ENCODE measurements at places on chromosomes 7 and 10.

DNA sequence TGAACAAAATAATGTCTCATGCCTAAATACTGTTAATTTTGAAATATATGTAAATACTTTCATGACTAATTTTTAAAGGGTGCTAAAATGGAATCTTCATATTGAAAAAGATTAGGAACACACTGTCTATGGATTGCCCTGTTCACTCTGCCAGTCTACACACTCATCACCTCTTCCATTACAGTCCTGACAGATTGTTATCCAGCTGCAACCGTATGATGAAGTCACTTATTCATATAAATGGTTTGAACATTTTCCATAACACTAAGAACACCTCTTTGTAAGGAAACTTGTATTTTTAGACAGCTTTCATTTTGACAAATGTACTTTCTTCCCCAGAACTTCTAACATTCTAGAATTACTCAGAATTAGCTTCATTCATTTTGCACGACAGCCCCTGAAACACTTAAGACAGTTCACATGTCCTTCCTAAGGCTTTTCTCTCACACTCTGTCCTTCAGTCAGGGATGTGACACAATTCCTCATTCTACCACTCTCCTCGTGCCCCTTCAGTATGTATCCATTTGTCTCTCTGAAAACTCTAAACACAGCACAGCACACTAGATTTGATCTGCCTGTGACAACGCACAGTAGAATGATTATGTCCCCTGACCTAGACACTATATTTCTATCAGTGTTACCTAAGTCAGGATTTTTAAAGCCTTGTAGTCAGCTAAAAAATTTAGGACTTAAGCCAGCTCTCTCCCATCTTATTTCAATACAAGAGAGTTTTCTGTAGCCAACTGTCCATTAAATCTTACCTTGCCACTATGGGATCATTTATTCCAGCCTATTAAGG lies 71.9 kb downstream of the ORC5 start:
- ATAC-seq = peak; percentile 63

GRCh38 chr7:4274286-4274685 lies 407.8 kb upstream of the FOXK1 start:
- no peak for ATAC-seq

DNA sequence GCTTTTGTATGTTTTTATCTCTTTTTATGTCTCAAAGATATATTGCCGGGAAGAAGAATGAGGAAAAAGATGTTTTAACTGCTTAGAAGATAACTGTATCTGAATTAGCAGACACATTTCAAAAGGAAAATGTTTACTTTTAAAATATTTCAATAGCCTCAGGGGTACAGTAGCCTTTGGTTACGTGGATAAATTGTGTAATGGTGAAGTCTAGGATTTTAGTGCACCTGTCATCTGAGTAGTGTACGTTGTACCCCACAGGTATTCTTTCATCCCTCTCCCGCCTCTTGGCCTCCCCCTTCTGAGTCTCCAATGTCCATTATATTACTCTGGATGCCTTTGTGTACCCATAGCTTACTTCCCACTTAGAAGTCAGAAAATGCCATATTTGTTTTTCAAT lies 222.1 kb downstream of the FANK1 start:
- ATAC-seq = no peak

DNA sequence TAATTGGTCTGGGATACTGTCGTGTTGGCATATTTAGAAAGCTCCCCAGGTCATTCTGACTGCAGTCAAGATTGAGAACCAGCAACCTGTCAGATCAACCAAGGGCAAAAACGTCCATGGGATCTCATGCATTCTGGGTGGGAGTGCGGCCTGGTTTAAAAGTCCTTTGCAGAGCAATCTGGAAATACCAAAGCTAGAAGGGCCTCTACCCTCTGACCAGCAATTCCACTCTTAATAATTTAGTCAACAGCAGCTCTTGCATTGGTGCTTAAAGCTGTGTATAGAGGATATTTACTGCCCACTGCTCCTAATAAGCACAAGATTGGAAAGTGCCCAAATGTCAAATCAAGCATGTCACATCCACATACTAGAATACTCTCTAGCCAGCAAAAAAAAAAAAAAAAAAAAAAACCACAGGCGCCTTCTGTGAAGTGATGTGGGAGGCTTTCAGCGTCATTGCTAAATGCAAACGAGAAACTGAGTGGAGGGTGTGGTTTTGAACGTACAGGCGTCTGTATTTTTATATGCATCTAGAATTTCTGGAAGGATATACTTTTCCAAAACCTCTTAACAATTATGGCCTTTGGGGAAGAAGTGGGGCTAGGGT lies 44.8 kb upstream of the HSPA12A start:
- ATAC-seq = no peak

- no peak for ATAC-seq
Observed at GRCh38 chr7:134477954-134478353, 19.1 kb upstream of the AKR1B1 start.

GRCh38 chr7:85156661-85157208 lies 30.1 kb downstream of the SEMA3D start:
- no peak for ATAC-seq

- no peak for ATAC-seq
Observed at GRCh38 chr10:98030093-98030821, at the start of gene CRTAC1. Gene CRTAC1, minus strand, starts transcription at chr10:98030621. Its CDS starts 149 bp downstream, at chr10:98030472.

GRCh38 chr7:37031571-37032257 lies 307.4 kb upstream of the AOAH start:
- peak; percentile 89 for ATAC-seq

- ATAC-seq = no peak
Observed at GRCh38 chr10:128630787-128631252, 504.6 kb upstream of the MKI67 start.

DNA sequence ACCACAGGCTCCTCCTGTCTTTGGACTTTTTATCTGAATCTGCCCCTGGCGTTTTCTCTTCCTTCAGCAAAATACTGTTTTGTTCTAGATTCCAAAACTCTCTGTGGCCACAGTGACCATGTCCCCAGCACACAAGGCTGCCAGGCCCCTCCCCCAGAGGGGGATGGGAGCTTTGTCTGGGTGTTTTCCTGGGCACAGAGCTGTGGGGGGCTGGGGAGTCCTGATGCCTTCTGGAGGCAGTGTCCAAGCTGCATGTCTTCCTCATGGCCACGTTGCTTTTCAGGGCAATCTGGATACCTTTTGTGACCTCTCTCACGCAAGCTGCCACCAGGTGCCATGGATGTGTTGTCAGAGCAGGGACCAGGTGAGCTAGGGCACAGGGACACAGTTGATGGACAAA lies 26.2 kb downstream of the ANTXRL start:
- ATAC-seq = no peak

DNA sequence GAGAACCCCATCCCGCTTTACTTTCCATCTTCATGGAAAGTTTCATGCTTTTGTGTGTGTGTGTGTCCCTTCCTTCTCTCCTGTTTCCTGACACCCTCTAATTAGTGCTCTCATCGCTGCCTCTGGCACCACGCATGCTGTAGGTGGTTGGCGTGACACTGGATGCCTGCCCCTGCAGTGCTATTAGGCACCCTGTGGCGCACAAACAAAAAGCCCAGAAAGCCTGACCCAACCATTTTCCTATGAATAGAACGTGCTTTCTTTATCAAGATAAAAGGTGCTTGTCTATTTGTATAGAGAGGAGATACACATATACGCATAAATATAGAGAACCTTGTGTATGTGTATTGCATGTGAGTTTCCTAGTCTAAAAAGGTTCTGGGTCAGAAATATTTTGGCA lies 120.8 kb upstream of the CDCA7L start:
- no peak for ATAC-seq

GRCh38 chr7:143305423-143306070 lies 10.4 kb upstream of the CLCN1 start:
- ATAC-seq = peak; percentile 68

GRCh38 chr7:90611115-90611514 lies 15.0 kb downstream of the CDK14 start:
- no peak for ATAC-seq

GRCh38 chr10:77442699-77443189 lies 194.9 kb downstream of the KCNMA1 start:
- ATAC-seq = no peak

- ATAC-seq = no peak
Observed at GRCh38 chr10:92342796-92343195, 51.8 kb downstream of the MARCHF5 start.

DNA sequence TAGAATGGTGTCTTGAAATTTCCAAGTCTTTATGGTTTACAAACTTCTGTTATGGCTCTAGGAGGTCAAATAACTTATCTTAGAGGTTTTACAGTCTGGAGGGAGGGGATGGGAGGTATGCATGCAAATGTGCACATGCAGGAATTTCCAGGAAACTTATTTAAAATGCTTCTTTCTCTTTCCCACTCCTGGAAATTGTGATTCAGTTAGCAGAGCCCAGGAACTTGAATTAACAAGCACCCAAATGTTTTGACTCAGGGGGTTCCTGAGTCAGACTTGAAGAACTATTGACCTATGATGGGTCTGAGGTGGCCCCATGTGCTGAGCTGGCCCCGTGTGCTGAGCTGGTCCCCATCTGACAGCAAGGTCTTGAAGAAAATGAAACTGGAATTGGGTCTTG lies 669.4 kb downstream of the INHBA start:
- no peak for ATAC-seq

DNA sequence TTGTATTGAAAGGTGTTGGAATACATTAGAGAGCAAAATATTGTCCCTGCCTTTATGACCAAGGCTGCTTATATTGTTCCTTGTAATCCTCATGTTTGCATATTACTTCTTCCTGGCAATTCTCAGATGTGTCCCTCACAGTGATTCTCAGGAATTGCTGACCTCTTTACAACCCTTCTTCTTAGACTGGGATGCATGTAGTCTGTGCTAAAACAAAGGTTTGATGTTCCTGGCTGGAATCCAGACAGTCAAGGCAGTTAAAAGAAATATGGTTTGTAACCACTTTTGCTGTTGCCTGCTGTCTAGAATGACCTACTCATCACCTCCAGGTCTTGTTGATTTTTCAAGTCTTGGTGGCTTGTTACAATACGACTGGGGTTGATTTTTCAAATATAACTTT lies 367.6 kb downstream of the HGF start:
- ATAC-seq = no peak

DNA sequence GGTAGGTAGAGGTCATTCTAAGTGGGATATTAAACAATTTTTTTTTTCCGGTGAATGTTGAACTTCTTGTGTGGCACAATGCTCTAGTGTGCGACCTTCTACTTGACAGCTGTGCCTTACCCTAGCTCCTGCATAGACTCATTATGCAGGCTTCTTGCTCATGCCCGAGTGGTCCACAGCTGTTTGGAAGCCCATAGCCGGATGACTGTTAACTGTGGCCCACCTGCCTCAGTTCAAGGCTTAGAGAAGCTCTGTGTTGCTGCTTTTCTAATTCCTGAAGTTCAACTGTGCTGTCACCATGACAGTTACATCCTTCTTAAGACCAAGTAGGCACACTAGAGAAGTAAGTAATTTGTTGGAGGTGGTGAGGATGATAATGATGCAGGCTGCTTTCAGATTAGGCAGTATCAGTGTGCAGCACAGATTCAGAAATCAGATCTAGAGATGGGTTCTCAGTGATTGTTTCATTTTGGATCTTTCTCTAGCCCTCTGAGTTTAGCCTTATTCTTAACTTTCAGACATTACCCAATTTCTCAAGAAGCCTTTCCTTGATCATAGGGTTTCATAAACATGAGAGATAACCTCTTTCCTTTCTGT lies 278.4 kb downstream of the PHF14 start:
- ATAC-seq = no peak

DNA sequence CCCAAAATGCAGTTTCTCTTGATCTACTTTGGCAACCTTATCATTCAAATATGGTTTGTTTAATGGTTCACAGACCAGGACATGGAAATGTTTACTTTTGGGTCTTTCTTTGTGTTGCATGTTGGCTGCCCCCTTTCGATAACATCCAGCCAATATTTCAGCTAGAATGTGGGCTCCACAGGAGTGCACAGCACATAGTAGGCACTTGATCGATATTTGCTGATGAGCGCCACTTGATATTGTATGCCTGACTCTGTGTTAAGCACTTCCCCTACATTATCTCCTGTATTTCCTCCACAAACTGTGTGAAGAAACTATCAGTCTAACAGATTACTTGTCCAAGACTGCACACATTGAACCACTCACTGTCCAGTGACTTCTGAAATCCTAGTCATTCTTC lies 60.2 kb downstream of the SMURF1 start:
- ATAC-seq = no peak

GRCh38 chr10:71372882-71373495 lies 23.7 kb upstream of the CDH23 start:
- ATAC-seq = no peak

DNA sequence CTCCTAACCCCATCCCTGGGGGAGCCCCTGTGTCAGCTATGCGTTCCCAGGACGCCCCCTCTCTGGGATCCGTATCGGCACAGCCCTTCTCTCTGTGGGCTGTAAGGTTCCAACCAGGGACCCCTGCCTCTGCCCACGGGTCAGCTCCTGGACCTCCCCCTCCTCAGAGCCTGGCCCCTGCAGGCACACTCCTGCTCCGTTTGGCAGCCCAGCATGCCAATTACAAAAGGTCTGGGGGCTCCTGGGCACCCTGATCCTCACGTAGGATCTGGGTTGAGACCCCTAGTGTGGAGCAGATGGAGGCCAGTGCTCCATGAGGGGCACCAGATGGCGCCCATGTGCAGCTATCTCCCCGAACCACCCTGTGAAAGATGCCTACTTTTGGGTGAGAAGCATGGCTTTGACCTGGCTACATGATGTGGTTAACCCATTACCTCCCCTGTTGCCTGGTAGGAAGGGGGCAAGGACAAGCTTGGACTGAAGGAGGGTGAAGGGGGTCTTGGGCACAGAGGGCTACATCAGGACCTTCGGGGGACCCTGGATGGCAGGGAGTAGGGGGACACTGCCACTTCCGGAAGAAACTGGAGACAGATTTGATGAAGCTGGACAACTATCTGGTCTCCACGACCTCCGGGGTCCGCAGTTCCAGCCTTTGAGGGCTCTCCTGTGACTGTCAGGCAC lies 9.0 kb downstream of the TACR2 start:
- no peak for ATAC-seq

- ATAC-seq = no peak
Observed at GRCh38 chr7:137110535-137110934, 233.0 kb downstream of the PTN start.

- ATAC-seq = peak; percentile 39
Observed at GRCh38 chr7:64887756-64888508, 15.1 kb upstream of the ZNF273 start.

- no peak for ATAC-seq
Observed at GRCh38 chr10:132662186-132662920, 123.6 kb downstream of the NKX6-2 start.

GRCh38 chr7:156494960-156495359 lies 145.6 kb upstream of the RNF32 start:
- no peak for ATAC-seq

- no peak for ATAC-seq
Observed at GRCh38 chr7:120996333-120996987, 7.9 kb downstream of the CPED1 start.

- ATAC-seq = no peak
Observed at GRCh38 chr7:39890411-39890810, 59.6 kb upstream of the CDK13 start.

DNA sequence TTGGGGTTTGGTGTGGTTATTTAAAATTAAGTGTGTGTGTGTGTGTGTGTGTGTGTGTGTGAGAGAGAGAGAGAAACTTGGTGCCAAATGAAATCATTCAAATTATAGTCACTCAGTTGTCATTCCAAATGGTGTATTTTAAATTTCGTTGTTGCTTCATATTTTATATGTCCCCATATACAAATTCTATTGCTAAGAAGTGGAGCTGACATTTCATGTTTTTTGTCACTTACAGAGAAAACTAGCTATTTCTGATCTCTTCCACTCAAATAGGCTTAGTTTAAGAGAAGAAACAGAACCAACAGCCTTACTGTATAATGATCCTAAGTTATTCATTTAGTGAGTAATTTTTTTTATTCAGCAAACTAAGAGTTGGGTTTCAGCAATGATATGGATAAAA lies 42.3 kb downstream of the CHRM2 start:
- ATAC-seq = no peak

Measured in activated CD4-positive, CD25-positive, alpha-beta regulatory T cell treated with anti-CD3 and anti-CD28 coated beads, Interleukin-2, amount 50 U/mL, for 24 hours (primary cell).